ENCODE measurements at places on chromosomes 6 and 20.
A peak's percentile ranks its signal among the peaks of the same experiment; 100 is the strongest.

DNA sequence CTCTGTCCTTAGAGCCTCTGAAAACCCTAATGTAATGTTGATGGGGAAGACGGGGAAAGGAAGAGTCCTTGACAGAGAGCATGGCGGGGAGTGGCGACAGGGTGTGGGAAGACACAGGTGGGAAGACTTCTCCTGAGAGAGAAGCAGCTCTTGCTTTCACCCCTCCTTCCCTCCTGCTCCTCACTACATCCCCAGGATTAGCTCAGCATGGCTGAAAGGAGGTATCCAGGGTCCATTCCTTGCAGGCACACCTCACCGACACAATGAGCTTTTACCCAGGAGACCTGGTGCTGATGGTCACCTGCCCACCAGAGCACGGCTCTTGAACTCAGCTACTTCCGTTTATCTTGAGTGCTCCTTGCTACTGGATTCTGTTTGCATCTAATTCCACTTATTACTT is 469.3 kb downstream of the CDH26 start:
- no peak for DNase-seq

- peak; percentile 22 for DNase-seq
Measured at GRCh38 chr6:9121549-9121948, 686.2 kb upstream of the SLC35B3 start.

GRCh38 chr20:5945963-5946362 is 4.4 kb downstream of the TRMT6 start:
- peak; percentile 75 for DNase-seq

- DNase-seq = peak; percentile 29
Measured at GRCh38 chr6:107114926-107115694, at the start of gene BEND3. TSS of gene BEND3 (minus strand) at chr6:107115515. CDS start at chr6:107099285, 16,230 bp downstream.

GRCh38 chr6:107401573-107401972 is 57.8 kb downstream of the PDSS2 start:
- DNase-seq = no peak

GRCh38 chr20:41173161-41173721 is 35.9 kb downstream of the PLCG1 start:
- peak; percentile 65 for DNase-seq

Measured in fibroblast of skin of abdomen (primary cell).